ENCODE measurements at places on chromosomes 7 and 10. TPM values are rescaled to one million over a fixed set of nuclear protein-coding genes. Genes with fewer than 3 reads are reported as not detected.

GRCh38 chr7:144656965-144657517 lies 178.8 kb downstream of the TPK1 start:
- DNase-seq, result no peak

DNA sequence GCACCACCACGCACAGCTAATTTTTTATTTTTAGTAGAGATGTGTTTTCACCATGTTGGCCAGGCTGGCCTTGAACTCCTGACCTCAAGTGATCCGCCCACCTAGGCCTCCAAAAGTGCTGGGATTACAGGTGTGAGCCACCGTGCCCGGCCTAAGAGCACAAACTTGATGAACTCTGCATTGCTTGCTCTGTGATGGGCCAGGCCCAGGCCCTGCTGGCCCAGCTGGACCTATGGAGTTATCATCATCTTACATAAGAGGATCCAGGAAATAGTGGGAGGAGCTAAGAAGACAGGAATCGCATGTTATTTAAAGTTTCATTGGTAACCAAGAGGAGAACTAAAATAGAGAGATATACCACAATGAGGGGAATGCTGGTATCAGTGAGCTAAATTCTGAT lies 86.9 kb downstream of the DAGLB start:
- DNase-seq, result no peak

DNA sequence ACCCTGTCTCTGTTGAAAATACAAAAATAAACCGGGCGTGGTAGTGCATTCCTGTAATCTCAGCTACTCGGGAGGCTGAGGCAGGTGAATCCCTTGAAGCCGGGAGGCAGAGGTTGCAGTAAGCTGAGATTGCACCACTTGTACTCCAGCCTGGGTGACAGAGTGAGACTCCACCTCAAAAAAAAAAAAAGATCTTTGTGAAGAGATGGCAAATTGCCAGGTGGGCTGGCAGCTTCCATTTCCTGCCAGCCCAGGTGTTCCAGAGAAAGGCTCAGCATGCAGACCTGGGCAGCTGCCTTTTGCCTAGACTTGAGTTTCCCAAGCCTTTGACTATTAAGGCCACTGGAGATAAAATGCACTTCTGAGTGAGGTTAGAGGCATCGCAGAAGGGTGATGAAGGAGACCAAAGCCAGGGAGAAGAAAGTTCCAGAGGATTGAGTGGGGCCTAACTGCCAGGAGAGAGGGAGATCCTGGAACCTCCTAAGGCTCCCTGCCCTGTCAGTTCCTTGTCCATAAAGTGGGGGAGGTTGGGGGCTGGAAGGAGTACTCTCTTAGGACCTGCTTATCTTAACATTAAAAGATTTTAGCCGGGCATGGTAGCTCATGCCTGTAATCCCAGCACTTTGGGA lies 10.0 kb upstream of the DDIT4 start:
- DNase-seq, result peak; percentile 96

DNA sequence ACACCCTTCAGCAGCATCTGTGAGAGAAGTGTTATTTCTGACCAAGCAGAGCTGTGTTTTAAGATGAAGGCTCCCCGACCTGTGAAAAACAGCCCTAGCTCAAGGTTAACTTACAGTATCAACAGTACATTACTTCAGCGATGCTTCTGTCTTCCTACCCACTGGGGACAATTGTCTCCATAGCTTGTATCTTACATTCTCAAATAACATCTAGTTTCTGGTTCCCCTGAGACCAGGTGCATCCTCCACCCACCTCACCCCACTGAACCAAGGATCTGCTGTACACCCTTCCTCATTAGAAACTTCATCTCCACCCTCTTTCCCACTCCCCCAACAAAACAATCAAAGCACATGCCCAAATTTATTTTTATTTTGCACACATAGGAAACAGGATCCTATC lies 102.0 kb downstream of the VOPP1 start:
- no peak for DNase-seq

GRCh38 chr7:50534690-50535290 lies 30.4 kb downstream of the DDC start:
- DNase-seq, result peak; percentile 99

- peak; percentile 24 for DNase-seq
These were observed 53.8 kb downstream of the TAX1BP1 start for GRCh38 chr7:27793780-27794179.

- DNase-seq, result no peak
These were observed 210.1 kb upstream of the STK17A start for GRCh38 chr7:43372676-43373355.

- DNase-seq, result peak; percentile 79
These were observed at the start of gene EPHB4 for GRCh38 chr7:100827330-100828226. EPHB4 (minus strand) TSS chr7:100827523; CDS start chr7:100827030, 493 bp downstream.

GRCh38 chr7:45088146-45088701 lies 545 bp downstream of the NACAD start:
- DNase-seq, result no peak

DNA sequence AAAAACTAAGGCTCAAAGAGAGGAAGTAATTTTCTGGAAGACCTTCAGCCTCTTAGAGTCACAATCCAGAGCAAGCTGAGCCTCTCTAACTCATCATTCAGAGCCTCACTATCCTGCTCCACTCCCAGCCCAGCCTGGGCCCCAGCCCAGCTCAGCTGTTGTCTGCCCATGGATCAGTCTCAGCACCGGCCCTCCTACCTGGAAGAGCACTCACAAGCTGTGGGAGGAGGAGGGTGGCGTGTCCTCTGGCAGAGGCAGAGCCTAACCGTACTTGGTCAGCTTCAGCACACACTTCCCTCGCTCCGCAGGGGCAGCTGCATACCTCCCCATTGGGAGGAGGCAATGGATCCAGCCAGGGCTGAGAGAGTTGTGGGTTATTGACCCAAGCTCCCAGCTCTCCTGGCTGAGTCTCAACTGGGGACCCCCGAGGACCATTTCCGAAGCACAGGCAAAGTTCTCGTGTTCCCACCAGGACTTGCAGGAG lies 66.7 kb upstream of the GPR26 start:
- no peak for DNase-seq

GRCh38 chr7:94311515-94311914 lies 83.2 kb upstream of the COL1A2 start:
- DNase-seq, result no peak

GRCh38 chr10:110414548-110415309 lies 83.0 kb upstream of the DUSP5 start:
- DNase-seq, result peak; percentile 91

DNA sequence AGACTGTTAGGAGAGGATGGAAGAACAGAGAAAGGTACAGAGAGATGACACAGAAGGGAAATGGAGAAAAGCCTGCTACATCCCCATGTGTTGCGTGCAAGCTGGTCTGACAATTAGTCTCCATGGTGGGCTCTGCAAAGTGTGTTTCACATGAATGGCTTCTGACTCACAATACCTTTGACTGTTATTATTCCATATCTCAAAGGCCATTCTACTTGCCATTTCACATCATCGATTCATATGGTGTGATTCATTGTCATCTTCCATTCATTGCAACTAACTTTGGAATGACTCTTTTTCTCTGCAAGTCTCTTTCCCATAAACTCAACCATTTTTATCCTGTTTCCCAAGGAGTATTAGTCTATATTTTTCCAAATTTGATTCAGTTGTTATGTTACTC lies 208.9 kb upstream of the INHBA start:
- peak; percentile 66 for DNase-seq

GRCh38 chr10:69506487-69506833 lies 55.2 kb downstream of the TSPAN15 start:
- no peak for DNase-seq

DNA sequence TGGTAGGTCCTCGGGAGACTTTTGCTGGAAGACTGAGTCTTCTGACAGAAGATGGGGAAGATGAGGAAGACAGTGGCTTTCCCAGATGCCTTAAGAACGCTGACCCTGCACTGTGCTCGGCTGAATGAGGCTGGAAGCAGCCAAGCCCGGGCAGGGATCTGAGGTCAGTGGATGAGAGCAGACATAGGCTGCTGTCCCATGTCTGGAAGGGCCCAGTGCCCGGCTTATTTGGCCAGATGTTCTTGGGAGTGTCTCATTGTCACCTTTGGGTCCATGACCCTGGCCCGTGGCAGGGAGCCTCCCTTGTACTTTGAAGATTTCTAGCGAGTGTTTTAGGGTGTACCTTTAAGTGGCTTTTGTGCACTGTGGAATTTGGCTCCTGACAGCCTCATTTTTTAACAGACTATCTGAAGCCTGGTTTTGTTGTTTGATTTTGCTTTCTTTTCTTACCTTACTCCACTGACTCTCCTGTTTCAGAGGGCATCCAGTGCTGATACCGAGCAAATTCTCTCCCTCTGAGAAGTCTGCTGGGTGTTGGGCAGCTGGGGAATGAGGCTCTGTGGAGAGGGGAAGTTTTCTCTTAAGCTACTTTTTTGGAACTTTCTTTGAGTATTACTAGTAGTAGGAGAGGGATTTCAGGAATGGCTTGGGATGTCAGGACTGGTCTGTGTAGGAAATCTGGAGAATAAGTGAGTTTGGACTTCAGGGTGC lies 61.4 kb downstream of the CREB5 start:
- no peak for DNase-seq

DNA sequence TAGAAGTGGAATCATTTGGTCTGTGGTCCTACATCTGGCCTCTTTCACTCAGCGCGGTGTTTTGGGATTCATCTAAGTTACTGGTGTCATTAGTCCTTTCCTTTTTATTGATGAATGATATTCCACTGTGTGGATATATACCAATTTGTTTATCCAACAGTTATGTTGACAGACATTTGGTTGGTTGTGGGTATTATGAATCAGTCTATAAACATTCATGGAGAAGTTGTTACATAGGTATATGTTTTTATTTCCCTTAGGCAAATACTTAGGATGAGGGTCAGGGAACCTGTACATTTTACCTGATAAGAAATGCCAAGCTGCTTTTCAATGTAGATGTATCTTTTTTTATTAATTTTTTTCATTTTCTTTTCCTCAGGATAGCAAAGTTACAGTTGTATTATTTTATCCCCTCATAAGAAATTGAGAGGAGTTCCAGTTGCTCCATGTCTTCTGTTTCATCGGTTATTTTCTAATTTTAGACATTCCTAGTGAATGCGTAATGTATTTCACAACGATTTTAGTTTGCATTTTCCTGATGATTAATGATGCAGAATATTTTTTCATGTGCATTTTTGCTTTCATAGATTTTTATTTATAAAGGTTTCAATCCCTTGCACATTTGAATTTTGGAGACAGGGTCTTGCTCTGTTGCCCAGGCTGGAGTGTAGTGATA lies 203.8 kb upstream of the SH2B2 start:
- DNase-seq, result peak; percentile 8

GRCh38 chr7:44748948-44749731 lies 493 bp downstream of the ZMIZ2 start:
- no peak for DNase-seq

- peak; percentile 6 for DNase-seq
These were observed 53.1 kb downstream of the INPP5A start for GRCh38 chr10:132590752-132591121.

DNA sequence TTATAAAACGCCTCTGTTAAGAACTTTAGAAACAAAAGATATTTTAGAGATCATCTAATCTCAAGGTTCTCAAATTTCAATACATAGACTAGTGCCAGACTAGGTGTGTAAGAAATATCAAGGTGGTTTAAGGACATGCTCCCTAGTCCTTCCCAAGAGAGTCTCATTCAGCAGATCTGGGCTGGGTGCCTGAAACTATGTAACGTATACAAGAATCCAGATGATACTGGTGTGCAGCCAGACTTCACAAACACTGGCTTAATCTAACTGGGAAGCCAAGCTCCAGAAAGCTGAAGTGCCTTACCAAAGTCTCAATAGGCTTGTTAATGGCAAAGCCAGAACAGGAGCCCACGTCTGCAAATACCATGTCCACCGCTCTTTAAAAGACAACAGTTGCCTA lies 105.0 kb upstream of the AMPH start:
- no peak for DNase-seq

- no peak for DNase-seq
These were observed 47.9 kb downstream of the GALNT11 start for GRCh38 chr7:152073352-152073751.

DNA sequence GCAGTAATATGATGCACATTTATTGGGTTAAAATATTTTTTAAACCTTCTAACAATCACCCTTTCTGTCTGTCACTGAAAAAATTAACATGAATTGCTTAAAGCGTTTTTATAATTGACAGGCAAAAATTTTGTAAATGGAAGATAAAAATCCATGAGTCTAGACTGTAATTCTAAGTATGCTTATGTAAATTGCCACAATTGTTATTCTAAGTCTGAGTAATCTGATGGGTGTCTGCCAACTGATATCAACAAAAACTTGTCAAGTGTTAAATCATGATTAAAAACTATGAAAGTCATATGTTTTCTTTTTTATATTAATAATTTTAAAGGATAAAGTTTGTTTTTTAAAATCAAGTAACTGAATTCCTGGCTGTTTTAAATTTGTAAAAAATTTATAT lies 208.2 kb downstream of the CDK14 start:
- DNase-seq, result no peak

DNA sequence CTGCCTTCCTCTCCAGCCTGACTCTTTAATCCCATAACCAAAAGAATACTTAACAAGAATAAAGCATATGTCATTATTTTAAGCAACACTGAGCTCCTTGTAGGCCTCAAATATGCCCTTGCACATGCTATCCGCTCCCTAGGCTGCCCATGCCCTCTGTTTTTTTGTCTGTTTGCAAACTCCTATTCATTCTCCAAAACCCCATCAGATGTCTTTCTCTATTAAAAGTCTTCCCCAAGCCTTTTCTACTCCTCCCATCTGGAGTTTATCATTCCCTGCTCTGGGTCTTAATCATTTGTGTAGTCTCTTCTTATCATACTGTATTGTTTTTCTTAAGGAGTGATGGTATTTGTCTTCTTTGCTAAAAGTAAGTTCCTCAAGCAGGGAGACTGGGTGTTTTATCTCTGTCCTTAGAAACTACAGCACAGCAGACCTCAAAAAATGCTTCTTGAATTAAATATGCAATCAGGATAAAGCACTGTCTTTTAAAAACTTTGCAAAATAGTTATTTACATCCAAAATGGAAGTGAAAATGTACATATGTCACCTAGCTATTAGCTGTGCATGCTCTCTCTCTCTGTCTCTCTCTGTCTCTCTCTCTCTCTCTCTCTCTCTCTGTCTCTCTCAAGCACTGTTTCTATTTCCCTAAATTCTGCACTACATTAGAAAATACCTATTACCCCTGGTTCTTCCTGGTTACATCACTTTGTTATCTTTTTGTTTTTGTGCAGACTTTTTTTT lies 56.5 kb upstream of the OPALIN start:
- DNase-seq, result no peak

GRCh38 chr7:123041101-123041500 lies 45.6 kb upstream of the TAS2R16 start:
- DNase-seq, result no peak

UCMA gene
- not detected for polyA plus RNA-seq

TACR2 gene
- polyA plus RNA-seq, result 0.08 TPM

AP5Z1 gene
- polyA plus RNA-seq, result 14.3 TPM

ASAH2 gene
- polyA plus RNA-seq, result 0.45 TPM

FAM170B gene
- not detected for polyA plus RNA-seq

CALML3 gene
- polyA plus RNA-seq, result 42.3 TPM

PRRT4 gene
- polyA plus RNA-seq, result 0.26 TPM

TMEM236 gene
- polyA plus RNA-seq, result 0.06 TPM
